ENCODE measurements at places on chromosomes 1 and 21.
A peak's percentile ranks its signal among the peaks of the same experiment; 100 is the strongest.

GRCh38 chr1:234621657-234622335 is 11.8 kb upstream of the IRF2BP2 start:
- DNase-seq, result no peak

GRCh38 chr1:59504276-59504675 is 207.4 kb downstream of the FGGY start:
- DNase-seq, result no peak

GRCh38 chr1:214565310-214565709 is 13.9 kb upstream of the PTPN14 start:
- DNase-seq, result no peak

- peak; percentile 4 for DNase-seq
Measured at GRCh38 chr1:30409476-30410152, 313.8 kb downstream of the MATN1 start.

DNA sequence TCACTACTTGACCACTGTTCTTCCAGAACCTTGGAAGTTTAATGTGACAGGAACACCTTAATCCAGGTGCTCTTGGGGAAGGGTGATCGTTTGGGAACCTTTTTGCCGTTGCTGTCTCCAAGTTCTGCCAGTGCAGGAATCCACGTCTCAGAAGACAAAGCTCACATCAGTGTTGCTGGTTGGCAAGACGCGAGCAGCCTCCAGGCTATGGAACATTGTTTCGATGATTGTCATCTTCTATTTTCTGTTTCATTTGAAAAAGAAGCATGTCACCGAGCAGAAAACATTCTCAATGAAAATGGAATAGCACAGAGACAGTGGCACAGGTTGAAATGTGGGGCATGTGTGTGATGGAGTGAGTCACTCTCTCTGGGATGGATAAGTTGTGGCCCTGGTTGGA is 11.7 kb downstream of the STUM start:
- DNase-seq, result no peak

GRCh38 chr1:200895801-200896530 is 1.3 kb downstream of the INAVA start:
- DNase-seq, result no peak

DNA sequence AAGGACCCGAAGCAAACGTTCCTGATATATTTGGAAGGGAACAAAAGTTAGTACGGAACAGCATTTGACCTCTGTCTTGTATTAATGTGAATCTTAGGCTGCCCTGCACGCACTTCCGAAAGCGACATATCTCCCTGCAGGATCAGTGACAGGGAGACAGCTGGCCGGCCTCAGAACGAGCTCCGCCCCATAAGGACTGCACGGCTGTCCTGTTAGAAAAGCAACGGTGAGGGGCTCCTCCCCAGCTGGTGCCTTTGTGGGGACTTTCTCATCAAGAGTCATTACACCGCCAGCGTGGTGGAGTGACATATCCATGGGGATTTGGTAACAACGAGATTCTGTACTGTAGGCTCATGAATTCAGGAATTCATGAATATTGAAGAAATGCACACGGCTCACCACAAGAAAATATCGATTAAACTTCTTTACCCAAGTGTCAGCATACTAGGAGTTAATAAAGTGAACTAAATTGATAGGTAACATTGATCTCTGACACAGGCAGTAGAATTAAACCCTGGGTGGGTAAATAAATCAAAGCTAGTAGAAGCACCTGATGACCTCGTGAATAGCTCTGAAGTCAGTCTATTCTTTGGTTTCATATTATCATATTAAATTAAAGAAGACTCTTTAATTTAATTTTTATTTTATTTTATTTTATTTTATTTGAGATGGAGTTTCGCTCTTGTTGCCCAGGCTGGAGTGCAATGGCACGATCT is 8.1 kb upstream of the GREM2 start:
- DNase-seq, result no peak

DNA sequence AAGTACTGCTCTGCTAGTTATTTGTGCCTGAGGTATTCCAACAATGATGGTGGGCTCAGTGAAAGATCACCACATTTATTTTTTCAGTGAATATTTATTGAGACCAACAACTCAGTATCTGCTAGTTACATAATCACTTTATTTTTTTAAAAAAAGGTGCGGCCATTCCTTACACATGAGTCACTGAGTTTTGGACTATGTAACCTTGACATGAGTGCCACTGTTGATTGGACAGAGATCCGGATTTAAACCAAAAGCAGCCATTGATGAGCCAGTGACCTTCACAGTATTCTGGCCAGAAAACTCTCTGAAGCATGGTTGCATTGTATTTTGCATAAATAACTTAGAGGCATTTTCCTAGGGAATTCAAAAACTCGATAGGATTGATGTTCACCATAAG is 79.5 kb downstream of the NUF2 start:
- DNase-seq, result no peak

DNA sequence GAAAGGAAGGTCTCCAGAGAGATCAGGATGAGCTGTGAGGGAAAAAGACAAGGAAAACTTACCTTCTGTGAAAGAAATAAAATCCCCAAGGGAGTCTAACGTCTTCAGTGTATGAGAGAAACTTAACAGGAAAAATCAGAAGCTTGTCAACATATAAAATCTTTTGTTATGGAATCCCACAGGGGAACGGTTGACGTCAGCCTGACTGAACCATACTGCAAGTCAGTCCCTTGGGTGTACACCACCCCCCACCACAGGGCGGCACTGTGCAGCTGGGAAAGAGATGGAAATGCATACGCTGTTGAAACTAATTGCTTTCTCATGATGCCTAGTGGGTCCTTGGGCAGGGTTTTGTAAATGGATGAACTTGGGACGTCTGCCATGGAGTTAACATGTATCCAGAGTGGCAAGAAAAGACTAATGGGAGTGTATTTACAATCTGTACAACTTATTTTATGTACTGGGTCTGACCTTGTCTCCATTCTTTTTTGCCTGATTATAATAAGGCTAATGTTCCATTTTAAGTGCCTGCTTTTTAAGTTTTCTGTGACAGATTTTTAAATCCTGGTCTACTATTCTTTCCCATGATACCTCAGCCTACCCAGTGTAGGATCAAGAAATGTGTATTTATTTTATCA is 22.7 kb downstream of the UTP25 start:
- DNase-seq, result peak; percentile 58

DNA sequence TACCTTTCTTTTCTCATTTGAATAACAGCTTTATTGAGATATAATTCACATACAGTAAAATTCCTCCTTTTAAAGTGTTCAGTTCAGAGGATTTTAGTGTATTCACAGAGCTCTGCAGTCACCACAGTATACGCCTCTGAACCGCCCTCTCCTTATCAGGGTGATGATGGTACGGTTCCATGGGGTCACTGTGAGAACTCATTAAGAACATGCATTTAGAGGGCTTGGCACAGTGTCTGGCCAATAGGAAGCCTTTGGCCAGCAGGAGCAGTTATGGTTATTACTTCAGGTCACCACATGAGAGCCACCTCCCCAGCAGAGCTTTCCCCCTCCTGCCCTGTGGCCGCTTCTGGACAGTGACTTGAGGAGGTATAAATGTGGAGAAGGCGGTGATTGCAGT is 27.3 kb downstream of the KCNQ4 start:
- DNase-seq, result no peak

Measured in activated T-cell treated with anti-CD3 and anti-CD28 coated beads, Interleukin-2, amount 50 U/mL, for 48 hours (primary cell).